ENCODE measurements at places on chromosomes 16 and 17.

- DNase-seq = no peak
Observed at GRCh38 chr17:33517746-33518145, 224.7 kb upstream of the ASIC2 start.

DNA sequence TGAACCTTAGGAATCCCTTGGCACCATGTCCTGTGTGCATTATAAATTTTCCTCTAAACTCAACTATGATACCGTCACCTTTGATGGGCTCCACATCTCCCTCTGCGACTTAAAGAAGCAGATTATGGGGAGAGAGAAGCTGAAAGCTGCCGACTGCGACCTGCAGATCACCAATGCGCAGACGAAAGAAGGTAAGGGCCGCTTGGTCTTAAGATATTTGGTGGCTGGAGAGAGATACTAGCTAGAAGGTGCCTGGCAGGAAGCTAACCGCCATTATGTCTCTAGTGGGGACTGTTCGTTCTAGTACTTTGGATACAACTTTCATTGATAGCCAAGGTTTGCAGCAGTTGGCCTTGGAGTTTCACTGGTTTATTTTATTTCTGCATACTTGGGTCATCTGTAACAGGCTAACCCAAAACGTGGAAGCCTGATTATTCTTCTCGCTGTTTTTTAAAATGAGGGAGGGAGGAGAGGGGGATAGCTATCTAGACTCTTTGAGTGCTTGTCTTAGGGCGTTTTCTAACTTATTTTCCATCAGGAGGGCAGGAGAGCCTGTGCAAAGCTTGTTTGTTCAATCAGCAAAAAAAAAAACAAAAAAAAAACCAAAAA, 1.3 kb downstream of the RBBP6 start:
- DNase-seq = peak; percentile 51

GRCh38 chr17:63855185-63855584, 12.7 kb upstream of the SMARCD2 start:
- DNase-seq = no peak

DNA sequence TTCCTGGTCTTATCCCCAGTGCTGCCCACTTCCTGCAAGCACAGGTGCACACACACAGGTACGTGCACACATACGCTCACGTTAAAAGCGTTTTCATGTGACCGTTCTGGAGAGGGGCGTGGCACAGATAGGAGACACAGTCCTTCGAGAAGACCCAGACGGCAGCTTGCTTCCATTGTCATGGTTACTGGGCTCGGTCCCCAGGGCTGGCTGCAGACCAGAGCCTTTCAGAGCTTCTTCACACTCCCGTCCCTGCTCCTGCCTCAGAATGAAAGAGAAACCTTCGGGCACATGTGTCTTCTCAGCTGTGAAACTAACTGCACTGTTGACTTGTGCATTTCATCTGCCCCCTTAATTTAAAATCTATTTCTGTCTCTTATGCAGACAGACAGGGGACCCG, 154.2 kb downstream of the PITPNC1 start:
- no peak for DNase-seq

DNA sequence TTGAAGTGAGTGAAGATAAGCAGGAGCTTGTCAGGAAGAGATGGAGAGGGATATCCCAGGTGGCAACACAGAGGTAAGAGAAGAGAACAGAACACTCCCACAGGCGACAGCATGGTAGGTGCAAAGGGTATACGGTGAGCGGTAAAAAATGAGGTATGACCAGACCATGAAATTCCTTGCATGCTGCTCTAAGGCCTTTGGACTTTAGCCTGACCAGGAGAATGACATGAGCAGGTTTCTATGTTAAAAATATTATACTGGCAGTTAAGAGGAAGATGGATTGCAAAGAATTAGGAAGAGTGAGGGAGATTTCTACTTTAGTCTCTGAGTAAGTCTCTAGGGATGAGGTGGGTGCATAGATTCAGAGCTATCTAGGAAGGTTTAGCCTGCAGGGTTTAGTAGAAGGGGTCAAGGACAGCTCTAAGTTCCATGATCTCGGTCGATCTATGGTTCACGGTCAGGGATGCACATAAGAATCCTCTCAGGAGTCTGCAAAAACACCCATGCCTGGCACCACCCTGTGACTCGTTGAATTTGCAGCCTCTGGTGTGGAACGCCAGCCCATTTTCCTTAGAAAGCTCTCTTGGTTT, 65.7 kb downstream of the HLF start:
- DNase-seq = no peak

DNA sequence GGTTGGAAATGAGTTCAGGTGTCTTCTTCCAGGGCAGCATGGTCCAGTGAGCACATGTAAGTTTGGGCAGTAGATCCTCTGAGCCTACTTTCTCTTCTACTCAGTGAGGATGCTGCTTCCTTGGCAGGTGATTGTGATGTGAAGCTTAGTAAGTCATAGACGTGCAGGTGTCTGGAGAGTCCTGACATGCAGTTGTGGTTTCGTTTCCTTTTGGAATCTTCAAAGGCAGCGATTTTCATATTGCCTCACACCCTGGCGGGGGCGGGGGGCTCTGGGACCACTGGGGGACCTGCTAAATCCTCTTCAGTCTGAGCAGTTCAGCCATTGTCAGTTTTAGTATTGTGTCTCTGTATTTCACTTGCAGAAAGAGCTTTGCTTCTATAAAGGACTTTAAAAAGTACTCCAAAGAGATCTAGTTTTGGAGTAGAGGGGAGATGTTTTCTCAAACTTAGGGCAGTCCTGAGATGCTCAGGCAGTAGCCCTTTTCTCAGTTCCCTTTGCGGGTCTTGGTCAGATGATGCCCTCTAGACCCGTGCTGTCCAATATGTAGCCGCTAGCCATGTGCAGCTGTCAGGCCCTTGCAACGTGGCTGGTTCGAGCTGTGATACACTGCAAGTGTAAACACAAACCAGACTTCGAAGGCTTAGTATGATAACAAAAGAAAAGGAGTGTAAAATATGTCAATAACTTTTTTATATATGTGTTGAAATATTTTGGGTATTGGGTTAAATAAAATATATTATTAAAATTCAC, 4.0 kb upstream of the CDK5R1 start:
- no peak for DNase-seq

- no peak for DNase-seq
Observed at GRCh38 chr16:88441460-88441859, 11.6 kb upstream of the ZFPM1 start.

- DNase-seq = no peak
Observed at GRCh38 chr17:8701754-8702153, 42.9 kb downstream of the CCDC42 start.

- DNase-seq = no peak
Observed at GRCh38 chr17:58245428-58246103, 7.2 kb downstream of the LPO start.

DNA sequence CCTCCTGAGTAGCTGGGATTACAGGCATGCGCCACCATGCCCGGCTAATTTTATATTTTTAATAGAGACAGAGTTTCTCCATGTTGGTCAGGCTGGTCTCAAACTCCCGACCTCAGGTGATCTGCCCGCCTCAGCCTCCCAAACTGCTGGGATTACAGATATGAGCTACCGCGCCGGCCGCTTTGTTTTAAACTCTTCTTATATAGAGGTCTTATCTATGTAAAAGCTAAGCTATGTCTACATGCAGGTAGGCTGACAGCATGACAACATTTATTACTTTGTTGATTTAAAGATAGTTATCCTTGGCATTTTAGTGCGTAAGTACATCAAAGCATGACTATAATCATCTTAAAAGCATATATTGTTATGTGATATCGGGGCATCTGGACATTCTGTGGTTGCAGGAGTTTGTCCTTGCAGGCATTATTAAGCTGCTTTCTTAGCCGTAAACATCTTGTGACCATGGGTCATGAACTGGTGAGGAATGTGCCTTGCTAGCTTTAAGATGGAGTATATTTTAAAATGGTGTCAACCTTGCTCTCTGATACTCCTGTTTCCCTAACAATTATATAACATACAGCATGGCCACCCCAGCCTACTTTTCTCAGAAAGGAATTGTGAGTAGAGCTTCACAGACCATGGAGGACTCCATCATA, 45.8 kb upstream of the TAOK1 start:
- no peak for DNase-seq

- DNase-seq = no peak
Observed at GRCh38 chr17:33055171-33055611, 63.5 kb downstream of the SPACA3 start.

- DNase-seq = no peak
Observed at GRCh38 chr16:20867585-20867984, 32.6 kb downstream of the DCUN1D3 start.

DNA sequence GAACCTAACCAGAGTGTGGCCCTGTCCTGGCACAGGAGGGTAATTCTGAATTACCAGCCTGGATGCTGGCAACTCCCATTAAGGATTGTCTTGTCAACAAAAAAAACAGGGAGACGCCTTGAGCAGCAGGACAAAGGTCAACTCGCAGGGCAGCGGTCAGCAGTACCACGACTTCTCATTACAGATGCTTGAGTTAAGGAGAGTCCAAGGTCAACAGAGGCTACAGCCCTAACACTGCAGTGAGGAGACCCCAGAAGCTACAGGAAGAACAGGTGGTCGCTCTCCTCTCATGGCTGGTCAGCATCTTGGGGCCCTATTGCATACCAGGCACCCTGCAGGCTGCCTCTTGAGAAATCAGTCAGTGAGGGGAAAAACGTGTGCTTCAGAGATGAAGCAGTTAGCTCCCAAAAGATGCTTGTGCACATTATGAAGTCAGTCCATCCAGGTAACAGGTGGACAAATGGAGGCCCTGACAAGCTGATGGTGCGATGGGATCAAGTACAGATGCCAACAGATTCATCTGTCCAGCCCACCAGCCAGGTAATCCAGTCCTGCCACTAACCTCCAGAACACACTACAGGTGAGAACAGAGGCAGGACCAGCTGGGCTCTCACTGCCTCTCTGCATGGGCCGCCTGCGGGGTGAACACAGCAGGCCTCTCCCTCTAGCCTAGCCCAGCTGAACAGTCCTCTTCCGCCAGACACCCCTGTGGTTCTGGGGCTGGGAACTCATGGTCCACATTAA, 4.2 kb downstream of the CSNK1D start:
- no peak for DNase-seq

Data from activated naive CD8-positive, alpha-beta T cell treated with anti-CD3 and anti-CD28 coated beads, Interleukin-2, amount 10 ng/mL, durations not matched to agents 7 days and 5 days (primary cell).